Suppressor macrophage treated with lipopolysaccharide for 1 hour (primary cell): ENCODE measurements at places on chromosomes 4 and X.
A peak's percentile ranks its signal among the peaks of the same experiment; 100 is the strongest.

DNA sequence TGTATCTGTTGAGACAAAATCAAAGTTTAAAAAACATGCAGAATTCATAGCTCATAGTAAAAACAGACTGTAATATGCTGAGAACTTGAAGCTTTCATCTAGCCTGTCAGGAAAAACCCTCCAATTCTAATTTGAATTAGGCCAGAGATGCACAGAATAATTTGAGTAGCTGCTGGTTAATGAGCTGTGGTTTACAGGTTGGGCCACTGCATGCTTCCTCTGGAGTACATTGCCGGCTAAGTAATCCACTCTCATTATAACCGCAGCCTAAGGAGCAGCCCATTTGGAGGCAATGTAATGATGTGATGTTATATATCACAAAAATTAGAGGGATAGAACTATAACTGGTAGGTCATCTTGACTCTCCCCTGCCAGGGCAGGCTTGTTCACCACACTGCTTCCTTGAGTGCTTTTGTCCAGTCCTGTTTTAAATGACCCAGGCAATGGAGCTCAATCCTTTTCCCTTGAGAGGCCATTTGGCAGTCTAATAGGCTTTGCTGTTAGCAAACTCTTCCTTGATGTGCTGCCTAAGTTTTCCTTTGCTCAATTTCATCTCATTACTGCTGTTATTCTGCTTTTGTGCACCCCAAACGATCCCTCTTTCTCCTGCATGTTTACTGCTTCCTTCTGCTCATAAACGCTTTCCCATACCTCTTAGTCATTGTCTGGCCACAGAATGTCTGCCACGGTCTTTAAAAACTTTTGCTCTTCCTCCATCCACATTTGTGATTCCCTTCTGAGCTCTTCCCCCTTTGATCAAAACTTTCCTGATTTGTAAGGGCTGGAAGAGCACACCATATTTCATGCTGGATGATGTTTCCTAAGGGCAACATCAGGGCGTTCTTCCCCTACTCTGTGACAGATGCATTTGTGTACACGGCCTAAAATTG, 230.9 kb downstream of the C4orf33 start:
- DNase-seq: peak; percentile 54

DNA sequence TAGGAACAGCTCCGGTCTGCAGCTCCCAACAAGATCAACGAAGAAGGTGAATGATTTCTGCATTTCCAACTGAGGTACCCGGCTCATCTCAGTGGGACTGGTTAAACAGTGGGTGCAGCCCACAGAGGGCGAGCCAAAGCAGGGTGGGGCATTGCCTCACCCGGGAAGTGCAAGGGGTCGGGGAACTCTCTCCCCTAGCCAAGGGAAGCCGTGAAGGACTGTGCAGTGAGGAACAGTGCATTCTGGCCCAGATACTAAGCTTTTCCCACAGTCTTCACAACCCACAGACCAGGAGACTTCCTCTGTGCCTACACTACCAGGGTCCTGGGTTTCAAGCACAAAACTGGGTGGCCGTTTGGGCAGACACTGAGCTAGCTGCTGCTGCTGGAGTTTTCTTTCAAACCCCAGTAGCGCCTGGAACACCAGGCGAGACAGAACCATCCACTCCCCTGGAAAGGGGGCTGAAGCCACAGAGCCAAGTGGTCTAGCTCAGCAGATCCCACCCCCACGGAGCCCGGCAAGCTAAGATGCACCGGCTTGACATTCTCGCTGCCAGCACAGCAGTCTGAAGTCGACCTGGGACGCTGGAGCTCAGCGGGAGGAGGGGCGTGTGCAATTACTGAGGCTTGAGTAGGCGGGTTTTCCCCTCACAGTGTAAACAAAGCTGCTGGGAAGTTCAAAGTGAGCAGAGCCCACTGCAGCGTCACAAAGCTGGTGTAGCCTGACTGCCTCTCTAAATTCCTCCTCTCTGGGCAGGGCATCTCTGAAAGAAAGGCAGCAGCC, 84.6 kb downstream of the THOC2 start:
- DNase-seq: no peak

DNA sequence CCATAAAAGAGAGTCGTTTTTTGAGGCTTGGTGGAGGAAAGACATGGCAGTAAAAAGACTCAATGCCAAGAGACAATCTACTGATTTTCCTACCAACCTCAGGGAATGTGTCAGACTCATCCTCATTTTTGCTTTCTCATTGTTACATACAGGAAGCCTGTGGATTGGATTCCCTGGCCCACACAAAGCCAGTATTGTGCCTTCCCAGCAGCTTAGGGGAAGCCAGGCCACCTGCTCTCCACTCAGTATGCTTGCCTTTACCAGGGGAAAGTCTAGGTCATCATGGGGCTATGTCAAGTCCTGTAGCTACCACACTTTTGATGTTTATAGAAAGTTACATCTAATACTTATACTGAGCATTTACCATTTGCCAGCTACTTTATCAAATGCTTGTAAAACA, 11.0 kb downstream of the BMX start:
- DNase-seq: no peak

DNA sequence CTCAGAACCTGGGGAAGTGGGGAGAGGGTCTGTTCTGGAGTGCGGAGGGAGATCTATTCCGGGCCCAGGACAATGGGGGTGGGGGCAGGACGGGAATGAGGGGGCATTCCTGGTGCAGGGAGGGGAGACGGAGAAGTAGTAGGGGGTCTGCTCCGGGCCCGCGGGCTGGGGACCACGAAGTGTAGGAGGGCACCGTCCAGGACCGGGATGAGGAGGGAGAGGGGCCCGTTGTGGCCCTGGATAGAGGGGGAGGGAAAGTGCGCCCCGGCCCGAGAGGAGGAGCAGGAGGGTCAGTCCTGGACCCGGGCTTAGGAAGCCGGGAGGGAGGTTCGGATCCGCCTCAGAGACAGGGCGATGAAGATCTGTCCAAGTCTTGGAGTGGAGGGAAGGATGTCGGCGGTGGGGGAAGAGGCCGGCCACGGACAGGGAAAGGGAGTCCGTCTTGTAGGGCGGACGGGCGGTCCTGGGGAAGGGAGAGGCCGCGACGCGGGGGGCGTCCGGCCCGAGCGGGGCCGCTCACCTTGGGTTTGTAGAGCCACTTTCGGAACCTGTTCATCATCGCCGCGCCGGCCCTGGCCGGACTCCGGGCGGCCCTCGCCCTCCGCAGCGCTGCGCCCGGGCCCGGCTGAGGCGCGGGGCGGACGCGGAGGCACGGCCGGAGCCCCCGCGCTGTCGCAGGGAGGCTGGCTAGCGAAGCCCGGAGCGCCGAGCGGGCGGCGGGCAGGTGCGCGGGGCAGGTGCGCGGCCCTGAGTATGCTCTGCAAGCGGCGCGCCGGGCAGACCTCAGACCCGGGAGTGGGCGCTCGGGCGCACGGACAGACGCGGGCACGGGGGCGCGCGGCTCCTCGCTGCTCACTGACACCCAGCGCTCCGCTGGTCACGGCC, at the start of gene ZFYVE28:
ZFYVE28 (minus strand) TSS at position 881 of the 885 bp plus-strand sequence; CDS start at position 559, 322 bp downstream.
- peak; percentile 57 for DNase-seq

GRCh38 chr4:173413036-173413435, 14.1 kb upstream of the SCRG1 start:
- DNase-seq: peak; percentile 24

GRCh38 chrX:148290931-148291330, 209.5 kb upstream of the AFF2 start:
- peak; percentile 56 for DNase-seq

- peak; percentile 55 for DNase-seq
These were observed 39.6 kb downstream of the TMEM164 start for GRCh38 chrX:110042496-110042895.

GRCh38 chr4:169383724-169384123, 113.0 kb upstream of the SH3RF1 start:
- no peak for DNase-seq

DNA sequence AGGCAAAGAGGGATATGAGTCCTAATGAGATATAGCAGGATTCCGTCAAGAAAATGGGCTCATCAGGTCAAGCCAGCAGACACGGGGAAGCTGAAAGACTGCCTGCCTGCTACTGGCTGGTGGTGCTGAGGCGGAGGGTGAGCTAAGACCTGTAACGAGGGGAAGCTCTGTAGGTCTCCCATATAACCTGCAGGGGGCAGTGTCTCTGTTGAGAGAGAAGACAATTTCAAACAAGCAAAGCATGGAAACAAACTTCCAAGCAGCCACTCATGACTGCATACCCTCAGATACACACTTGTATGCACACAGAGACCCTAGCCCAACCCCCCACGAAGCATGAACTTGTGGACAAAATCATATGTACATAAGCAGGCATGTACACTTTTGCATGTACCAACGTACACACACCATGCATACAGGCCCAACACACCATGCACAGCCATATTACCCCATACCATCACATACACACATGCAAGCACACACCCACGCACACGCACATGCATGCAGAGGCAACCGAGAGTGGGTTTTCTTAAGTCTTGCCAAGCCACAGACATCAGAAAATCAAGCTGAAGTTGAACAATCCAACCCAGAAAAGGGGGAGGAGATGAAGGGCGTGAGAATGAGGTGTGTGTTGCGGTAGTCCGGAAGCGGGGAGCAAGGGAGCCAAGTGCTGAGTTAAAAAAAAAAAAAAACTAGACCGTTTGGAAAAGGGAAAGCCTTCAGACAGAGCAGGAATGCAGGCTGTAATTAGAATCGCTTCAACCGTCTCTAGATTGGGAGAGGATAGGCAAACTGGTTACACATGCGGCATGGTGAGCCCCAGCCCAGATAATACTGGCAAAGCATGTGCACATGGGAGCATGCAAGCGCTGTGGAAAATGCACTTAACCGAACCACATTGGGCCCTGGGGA, 71.0 kb downstream of the PJA1 start:
- DNase-seq: peak; percentile 69

DNA sequence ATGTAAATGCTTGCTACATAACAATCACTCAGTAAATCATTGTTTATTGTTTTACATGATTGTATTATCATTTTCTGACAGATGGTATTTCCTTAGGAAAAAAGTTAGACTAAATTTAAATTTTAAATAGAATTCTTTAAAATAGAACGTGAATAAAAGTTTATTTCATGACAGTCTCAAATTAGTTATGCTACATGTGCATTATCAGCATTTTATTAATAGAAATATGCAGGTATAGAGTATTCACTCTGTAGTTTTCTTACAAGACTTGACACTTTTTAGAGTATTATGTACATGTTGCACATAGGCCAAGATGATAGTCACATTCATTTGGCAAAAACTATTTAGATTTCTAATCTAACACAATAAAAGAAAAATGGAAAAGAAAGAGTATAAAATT, 213.3 kb upstream of the SPRY1 start:
- DNase-seq: no peak

- no peak for DNase-seq
These were observed 57.1 kb downstream of the ADD1 start for GRCh38 chr4:2900741-2901140.

GRCh38 chr4:182877326-182877883, 39.8 kb downstream of the DCTD start:
- DNase-seq: no peak

DNA sequence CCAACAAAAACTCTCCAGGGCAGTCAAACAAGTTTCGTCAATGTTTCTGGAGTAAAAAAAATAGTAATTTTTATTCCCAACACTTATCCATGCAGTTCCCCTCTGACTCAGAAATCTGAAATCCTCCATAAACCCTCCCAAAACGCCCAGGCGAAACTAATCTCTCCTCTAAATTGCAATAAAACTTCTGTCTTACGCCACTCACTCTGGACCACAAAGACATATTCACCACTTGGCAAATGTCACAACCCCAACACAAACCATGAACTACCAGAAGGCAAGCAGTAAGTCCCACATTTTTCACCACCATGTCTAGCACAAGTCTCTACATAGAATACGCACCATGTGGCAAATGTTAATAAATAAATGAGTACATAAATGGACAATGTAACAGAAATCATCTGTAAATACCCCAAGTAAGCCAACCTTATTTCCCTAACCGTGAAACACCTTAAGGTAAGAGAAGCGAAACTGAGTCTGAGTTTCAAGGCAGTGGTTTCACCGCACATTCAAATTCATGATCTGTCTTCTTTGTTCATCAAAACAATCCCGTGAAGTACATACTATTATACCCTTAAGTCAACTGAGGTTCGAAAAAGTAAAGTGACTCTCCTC, 1.6 kb downstream of the PAPSS1 start:
- peak; percentile 77 for DNase-seq

DNA sequence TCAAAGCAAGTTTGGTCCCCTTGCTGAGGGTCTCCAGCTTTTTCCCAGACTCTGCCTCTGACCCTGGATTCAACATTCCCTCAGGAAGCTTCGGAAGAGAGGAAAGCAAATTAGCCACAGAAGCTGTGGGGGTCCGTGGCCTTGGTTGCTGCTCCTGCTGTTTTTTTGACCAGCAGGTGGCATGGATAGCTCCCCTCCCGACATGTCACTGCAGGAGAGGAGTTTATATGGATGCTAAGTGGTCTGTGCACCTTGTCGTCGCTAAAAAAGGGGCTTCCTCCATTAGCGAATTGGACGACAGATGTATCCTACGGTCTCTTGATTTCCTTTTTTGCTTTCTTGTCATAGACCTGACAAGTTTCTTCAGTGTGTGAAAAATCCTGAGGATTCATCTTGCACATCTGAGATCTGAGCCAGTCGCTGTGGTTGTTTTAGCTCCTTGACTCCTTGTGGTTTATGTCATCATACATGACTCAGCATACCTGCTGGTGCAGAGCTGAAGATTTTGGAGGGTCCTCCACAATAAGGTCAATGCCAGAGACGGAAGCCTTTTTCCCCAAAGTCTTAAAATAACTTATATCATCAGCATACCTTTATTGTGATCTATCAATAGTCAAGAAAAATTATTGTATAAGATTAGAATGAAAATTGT, 70.2 kb downstream of the CD38 start:
- no peak for DNase-seq

DNA sequence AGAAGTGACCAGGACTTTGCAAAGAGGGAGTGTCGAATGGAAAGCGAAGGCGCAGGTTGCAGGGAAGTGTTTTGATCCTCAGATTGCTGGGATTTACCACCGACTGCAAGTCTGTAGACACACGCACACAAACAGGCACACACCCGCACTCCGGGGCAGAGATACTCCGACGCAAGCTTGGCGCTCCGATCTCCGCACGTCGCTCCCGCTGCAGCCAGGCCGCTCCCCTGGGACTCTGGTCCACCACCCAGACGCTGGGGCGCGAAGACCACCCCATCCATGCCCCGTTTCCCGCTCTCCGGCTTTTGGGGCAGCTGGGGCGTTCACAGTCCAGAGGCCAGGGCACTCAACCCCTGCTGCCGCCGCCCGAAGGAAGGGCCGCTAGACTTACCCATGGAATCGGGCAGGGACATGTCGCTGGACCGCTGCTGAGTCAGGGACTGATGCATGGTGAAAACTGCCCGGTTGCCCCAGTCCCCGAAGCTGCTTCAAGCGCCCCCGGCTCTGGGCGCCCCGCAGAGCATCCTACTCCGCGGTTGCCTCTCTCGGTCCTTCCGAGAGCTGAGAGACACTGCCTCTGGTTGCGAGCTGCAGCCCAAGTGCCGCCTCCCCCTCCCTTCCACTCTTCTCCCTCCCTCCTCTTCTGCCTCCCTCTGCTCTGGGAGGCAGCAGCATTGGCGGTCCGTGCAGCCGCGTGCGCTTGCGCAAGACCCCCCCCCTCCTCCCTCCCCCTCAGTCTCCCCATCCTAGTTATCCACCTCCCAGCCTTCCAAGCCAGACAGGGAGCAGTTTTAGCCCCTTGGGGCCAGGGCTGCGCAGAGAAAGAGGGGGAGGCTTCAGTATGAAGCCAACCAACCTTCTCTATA, at the start of gene TMEM255A:
TMEM255A (minus strand) TSS at position 601 of the 866 bp plus-strand sequence; CDS start at position 449, 152 bp downstream.
- DNase-seq: no peak
